ENCODE measurements at places on chromosomes 13 and 19.

- DNase-seq = peak; percentile 35
Observed at GRCh38 chr19:19447536-19448237, 42.2 kb downstream of the GATAD2A start.

DNA sequence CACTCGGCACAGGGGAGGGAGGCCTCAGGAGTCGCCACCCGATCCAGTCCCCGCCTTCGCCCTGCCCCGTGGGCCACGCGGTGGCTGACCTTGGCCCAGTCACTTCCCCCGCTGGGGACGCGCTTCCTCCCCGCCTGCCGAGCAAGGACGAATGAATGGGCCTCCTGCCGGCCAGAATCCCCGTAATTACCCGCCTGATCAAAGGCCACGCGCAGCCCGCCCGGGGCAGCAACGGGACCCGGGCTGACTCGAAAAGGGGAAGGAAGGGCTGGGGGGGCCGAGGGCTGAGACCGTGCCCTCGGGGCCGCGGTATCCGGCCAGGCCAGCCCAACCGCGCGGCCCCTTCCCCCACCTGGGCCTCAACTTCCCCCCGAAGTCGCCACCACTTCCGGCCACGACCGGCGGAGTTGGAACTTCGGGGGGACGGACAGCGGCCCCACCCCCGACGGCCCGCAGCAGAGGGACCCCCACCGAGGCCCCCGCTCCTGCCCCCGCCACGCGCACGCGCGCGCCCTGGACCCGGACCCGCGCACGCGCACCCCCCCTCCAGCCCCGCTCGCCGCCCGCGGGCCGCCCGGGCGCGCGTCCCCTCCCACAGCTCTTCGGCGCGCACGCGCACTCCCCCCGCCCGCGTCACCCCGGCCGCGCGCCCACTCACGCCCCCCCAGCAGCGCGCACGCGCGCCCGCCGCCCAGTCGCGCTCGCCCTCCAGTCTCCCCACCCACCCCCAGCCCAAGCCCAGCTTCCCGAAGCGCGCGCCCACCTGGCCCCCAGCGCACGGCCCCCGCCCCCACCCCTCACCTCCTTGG lies 520 bp downstream of the ZNF787 start:
- DNase-seq = peak; percentile 72

GRCh38 chr13:113518076-113518803 lies 27.7 kb upstream of the DCUN1D2 start:
- no peak for DNase-seq

DNA sequence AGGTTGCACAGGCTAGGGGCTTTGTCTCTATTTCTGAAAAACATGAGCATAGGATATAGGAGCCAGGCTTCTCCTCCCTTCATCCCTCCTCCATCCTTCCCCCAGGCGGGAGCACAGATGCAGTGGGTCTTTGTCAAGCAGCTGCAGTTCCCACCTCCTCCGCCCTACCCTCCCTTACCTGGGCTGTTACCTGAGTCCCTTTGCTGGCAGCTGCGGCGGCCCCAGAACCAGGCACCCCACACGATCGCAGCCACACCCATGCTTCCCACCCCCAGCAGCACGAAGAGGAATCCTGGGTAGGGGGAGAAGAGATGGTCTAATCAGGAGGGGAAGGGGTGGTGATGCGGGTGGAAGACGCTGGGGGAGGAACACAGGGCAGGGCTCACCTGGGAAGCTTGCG lies 7.8 kb downstream of the TMIGD2 start:
- DNase-seq = no peak

DNA sequence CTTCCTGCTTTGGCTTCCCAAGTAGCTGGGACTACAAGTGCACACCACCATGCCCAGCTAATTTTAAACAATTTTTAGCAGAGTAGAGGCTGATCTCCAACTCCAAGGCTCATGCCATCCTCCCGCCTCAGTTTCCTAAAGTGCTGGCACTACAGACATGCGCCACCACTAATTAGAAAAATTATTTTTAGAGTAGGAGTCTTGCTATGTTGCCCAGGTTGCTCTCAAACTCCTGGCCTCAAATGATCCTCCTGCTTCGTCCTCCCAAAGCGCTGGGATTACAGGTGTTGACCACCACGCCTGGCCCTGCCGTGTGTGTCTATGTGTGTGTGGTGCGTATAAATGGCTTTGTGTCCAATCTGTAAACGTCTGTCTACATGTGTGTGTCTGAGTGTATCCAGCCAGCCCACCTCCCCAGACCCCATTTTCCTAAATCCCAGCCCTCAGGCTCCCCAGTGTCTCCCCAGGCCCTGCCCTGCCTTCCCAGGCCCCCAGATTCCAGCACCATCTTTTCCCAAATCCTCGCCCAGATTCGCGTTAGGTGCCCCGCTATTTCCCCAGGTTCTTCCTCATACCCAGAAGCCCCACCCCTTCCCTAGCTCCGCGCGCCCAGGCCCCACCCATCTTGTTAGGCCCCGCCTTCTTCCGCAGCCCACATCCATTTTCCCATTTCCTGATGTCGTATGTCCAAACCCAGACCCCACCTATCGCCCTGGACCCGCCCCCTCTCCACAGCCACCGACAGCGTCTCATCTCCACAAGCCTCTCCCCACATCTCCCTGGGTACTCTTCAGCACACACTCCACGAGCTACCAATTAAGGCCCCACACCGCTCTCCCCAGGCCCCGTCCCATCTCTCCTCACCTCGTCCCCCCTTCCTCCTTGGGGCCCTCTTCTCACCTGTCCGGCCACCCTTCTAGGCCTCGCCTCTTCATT lies 24.9 kb downstream of the SLC8A2 start:
- no peak for DNase-seq

DNA sequence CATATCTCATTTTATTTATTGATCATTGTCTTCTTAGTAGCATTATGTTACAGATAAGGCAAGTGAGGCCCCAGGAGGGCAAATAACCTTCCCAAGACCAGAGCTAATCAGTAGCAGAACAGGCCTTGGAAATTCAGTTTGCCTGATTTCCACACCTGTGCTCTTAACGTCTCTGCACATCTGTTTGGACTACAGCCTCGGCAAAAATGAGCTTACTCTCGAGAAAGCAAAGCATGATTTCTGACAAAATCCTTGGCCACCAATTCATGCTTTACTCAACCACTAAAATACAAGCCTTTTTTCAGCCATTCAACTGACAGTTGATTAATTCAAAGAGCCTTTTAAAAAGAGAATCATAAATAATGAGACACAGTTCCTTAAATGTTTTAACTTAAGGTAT lies 309.3 kb upstream of the HTR2A start:
- DNase-seq = no peak

DNA sequence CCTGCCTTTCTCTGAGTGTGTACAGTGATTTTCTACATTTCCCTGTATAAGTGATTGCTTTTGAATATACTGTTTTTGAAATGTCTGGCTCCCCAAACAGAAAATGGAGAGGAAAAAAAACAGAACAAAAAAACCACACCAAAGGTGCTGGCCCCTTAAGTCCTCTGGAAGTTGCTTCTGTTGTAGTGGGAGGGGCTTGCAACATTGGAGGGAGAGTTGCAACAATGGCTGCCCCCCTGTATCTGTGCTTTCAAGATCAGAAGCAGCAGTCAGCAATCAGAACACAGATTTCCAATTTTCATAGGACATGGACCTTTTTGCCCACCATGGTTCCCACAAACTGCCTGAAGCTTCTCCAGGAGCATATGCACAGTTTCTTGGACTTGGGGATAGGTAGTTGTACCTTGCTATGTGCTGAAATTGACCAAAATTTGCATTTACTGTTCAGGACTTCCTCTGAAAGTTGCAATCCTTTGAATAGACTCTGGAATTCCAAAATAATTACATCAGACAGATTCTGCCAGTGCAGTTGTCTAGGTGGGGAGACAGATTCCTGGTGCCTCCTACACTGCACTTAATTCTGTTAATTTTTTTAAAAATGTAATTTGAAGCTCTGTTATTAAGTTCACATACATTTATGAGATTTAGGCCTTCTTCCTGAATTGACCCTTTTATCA lies 13.8 kb downstream of the BIVM start:
- DNase-seq = no peak

DNA sequence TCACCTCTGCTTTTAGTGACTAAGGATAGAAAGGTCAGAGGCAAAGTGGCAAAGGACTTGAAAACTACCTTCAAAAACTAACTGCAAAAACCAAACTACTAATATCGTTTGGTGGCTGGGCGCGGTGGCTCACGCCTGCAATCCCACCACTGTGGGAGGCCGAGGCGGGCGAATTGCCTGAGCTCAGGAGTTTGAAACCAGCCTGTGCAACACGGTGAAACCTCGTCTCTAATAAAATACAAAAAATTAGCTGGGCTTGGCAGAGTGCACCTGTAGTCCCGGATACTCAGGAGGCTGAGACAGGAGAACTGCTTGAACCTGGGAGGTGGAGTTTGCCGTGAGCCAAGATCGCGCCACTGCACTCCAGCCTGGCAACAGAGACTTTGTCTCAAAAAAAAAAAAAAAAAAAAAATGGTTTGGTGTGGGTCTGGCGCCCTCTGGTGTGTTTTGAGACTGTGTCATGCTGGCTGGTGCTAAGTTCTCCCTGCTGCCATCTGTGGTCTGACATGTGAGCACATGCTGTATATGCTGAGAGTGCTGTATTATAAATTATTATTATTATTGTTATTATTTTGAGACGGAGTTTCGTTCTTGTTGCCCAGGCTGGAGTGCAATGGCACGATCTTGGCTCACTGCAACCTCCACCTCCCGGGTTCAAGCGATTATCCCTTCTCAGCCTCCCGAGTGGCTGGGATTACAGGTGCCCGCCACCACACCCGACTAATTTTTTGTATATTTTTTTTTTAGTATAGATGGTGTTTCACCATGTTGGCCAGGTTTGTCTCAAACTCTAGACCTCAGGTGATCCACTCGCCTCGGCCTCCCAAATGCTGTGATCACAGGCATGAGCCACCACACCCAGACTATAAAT lies 36.0 kb upstream of the RNF17 start:
- peak; percentile 54 for DNase-seq

DNA sequence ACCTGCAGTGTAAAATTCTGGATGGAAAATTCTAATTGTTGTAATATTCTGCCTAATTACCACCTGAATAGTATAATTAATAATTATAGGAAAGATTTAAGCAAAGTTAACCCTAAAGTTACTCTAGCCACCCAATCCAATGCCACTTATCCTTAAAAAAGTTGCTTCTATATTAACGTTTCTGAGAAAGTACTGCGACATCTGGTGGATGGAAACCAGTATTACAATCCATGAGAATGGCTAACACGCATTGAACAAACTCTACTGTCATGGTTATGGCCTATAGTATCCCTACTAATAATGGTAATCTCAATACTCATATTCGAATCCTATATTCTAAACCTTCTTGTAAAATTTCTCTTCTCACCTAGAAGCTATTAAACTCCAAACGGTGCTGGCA lies 1551.8 kb downstream of the SLITRK1 start:
- DNase-seq = no peak

- no peak for DNase-seq
Observed at GRCh38 chr13:85230691-85231093, 568.5 kb downstream of the SLITRK6 start.

DNA sequence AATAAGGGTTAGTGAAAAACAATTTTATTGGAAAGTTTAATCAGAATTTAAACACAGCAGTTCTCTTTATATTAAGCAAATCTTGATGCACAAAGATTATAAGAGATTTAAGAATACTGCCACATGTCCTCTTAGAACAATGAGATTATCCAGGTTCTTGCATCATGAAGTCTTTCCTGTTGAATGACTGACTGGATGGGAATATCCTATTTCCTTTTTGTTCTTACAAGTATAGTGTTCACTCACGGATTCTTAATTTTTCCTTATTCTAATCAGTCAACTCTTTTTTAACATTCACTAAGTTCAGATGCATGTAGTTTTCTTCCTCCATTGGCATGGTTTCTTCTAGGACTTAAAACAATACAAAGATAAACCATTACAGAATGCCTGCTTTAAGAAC lies 10.1 kb downstream of the URI1 start:
- DNase-seq = no peak

DNA sequence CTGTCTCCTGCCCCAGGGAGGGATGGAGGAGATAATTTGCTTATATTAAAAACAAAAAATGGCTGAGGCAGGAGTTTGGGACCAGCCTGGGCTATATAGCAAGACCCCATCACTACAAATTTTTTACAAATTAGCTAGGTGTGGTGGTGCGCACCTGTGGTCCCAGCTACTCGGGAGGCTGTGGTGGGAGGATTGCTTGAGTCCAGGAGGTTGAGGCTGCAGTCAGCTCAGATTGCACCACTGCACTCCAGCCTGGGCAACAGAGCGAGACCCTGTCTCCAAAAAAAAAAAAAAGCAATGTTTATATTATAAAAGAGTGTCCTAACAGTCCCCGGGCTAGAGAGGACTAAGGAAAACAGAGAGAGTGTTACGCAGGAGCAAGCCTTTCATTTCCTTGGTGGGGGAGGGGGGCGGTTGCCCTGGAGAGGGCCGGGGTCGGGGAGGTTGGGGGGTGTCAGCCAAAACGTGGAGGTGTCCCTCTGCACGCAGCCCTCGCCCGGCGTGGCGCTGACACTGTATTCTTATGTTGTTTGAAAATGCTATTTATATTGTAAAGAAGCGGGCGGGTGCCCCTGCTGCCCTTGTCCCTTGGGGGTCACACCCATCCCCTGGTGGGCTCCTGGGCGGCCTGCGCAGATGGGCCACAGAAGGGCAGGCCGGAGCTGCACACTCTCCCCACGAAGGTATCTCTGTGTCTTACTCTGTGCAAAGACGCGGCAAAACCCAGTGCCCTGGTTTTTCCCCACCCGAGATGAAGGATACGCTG lies 184.0 kb downstream of the KDM4B start:
- no peak for DNase-seq

DNA sequence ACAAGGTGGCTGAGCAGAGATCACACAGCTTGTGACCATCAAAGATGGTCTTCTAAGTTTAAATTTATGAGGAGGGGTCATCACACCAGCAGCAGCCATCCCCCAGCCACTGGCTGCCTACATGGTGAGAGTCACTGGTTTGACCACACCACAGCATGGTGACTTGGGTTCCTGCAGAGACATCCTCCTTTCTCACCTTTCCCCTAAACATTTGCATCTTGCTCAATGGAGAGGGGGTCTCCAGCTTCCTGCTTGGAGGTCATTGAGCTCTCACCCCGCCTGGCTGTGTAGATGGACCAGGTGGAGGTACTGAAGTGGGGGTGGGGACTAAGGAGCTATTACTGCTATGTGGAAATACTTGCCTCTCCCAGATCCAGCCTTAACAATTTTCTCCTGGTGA lies 247.6 kb upstream of the ARGLU1 start:
- no peak for DNase-seq

GRCh38 chr19:10690341-10690781 lies 10.9 kb upstream of the QTRT1 start:
- DNase-seq = no peak

Data from T-helper 9 cell (primary cell).